ENCODE measurements at places on chromosomes 7 and 10. TPM values are rescaled to one million over a fixed set of nuclear protein-coding genes. Genes with fewer than 3 reads are reported as not detected.

DNA sequence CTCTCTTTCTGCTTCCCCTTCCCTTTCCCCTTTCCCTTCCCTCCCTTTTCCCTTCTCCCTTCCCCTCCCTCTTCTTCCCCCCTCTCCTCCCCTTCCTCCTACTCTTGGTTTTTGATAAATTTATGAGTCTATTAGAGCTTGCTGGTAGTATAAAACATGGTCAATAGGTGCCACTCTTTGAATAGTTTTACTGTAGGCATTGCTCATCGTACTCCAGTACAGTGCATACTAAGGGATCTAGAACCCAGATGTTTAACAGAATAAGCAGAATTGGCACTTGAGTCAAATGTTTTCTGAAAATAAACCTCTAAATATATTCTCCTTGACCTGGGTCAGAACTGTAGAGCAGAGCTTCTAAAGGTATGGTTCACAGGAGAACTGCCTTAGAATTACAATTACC is 126.7 kb downstream of the SORCS3 start:
- DNase-seq: no peak

The OR2A42 gene
- total RNA-seq: not detected

The LRRN3 gene
- 0.73 TPM for total RNA-seq

DNA sequence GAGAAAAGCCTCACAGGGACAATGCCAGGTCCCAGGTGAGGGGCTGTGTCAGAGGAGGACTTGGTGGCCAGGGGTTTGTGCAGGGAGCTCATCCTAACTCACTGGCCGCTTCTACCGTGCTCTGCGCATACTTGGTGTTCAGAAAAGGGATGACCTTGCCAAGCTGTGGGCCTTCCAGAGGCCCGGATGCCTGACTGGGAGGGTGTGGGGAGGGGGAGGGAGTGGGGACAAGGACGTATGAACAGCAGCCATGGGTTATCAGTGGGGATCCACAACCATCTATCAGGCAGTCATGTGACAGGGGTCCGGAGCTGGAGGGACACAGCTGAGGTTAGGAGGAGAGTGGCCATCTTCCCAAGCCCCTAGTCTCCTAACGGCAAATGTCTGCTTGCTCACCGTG is 6.2 kb downstream of the SFXN4 start:
- DNase-seq: no peak

The HTR5A gene
- total RNA-seq: not detected

The CDCA7L gene
- total RNA-seq: 33.7 TPM

The CLEC5A gene
- 0.38 TPM for total RNA-seq

The TCERG1L gene
- not detected for total RNA-seq

DNA sequence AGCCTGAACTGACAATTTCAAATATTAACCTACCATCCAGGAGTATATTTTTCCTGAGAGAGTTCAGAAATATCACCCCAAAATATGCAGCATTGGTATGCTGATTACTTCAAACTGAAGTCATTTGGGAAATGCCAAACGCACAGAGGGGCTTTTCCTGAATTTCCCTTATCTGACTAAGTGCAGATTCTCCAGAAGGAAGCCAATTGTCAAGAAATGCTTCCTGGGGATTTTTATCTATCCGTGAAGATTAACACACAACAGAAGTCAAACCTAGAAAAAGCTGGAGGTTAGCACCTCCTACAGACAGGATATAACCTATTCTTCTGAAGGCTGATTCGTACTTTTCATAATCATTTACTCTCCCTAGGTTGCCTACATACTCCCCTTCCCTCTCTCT is 91.0 kb downstream of the AKR1D1 start:
- no peak for DNase-seq

- peak; percentile 75 for DNase-seq
Measured at GRCh38 chr10:103917302-103918052, 507 bp downstream of the STN1 start.

The STAG3 gene
- total RNA-seq: 2.8 TPM

The FAM180A gene
- 3.5 TPM for total RNA-seq

GRCh38 chr10:102665904-102666509 is 21.7 kb downstream of the TRIM8 start:
- DNase-seq: peak; percentile 58

- no peak for DNase-seq
Measured at GRCh38 chr10:11397980-11398580, 213.4 kb downstream of the USP6NL start.

DNA sequence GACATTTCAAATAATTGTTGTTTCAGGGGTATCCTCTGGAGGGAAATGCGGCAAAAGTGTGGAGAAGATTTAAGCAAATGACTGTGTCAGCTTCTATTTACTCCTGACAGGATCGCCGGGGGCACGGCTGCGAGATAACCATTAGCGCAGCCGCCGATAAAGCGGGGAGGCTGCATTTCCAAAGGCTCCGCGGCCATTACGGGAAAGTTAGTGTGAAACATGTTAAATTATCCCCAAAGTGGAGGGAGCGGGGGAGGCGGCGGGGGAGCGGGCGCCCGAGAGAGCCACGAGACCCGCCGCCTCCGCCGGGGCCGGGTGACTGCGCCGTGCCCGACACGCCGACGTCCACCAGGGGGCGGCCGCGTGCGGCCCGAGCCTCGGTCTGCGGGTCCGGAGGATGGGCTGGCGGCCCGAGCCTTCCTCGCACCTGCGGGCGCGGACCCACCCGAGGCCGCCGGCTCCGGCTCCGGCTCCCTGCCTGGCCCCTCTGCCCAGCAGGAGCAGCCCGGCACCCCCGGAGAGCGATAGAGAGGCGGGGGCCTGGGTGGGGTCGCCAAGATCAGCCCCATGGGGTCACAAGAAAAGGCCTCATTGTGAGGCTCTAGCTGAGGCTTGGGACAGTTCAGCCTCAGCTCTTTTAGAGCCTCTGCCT is 74.4 kb upstream of the PAX2 start:
- peak; percentile 40 for DNase-seq

The POM121 gene
- 36.3 TPM for total RNA-seq

- peak; percentile 64 for DNase-seq
Measured at GRCh38 chr10:45378914-45379726, 5.1 kb downstream of the ALOX5 start.

- DNase-seq: no peak
Measured at GRCh38 chr10:100710151-100710871, 35.1 kb upstream of the PAX2 start.

DNA sequence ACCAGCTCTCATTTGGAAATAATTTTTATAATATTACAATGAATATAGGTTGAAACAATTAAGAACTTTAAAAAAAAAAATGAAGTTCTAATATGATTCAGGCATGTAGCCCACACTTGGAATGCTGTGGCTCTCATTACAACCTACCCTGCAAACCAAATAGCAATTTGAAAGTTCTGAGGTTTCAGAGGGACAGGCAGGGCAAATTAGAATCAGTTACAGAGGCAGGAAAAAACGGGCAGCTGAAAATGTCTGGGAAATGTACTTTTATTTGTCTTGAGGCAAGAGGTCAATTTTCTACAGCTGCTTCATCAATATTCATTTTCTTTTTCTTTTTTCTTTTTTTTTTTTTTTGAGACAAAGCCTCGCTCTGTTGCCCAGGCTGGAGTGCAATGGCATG is 95.3 kb downstream of the PIP4K2A start:
- DNase-seq: no peak

DNA sequence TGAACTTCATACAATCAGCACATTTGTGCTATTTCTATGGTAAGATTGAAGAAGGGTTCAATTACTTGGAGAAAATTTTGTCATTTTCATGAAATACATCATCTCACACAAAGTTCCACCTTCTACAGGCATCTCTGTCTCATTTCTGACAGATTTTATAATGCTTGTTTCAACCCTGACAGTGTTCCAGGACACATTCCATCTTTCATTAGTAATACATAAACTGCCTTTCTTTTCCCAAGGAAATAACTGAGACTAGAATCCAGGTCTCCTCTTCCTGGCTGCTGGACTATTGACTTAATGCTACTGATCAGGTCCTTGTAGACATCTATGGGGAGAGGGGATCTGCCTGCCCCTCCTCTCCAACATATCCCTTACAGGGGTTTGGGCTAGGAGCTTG is 70.1 kb upstream of the PLPP4 start:
- DNase-seq: no peak

The ZNF37A gene
- total RNA-seq: 19.7 TPM

DNA sequence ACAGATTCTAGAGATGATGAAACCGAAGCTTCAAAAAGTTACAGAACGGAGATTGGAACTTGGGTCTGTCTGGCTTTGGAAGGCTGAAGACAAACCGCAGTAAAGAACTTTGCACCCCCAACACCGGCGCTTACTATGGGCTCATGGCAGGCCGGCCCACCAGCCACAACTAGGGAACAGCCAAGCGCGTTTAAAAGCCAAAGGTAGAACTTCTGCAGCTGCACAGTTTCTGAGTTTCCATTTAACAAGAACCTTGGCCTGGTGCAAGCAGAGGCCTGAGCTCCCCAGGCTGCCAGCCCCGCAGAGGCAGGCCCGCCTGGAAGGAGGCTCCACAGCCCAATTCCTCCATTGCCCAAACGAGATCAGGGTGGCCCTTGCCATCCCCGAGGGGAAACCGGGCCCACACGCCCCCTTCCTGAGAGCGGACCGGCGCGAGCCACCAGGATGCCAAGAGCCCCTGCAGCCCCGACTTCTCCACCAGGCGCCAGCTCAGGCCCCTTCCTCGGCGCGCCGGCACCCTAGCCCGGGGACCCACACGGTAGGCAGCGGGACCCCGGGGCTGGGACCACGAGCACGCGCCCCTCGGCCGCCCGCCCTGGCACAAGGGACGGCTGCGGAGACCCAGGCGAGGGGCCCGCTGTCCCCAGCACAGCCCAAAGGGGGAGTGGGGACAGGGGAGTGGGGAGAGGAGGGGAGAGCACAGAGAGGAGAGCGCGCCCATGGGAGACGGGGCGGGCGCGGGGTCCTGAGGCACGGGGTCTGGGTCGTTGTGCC is 566 bp downstream of the MAD1L1 start:
- DNase-seq: no peak

The HMX3 gene
- total RNA-seq: not detected

DNA sequence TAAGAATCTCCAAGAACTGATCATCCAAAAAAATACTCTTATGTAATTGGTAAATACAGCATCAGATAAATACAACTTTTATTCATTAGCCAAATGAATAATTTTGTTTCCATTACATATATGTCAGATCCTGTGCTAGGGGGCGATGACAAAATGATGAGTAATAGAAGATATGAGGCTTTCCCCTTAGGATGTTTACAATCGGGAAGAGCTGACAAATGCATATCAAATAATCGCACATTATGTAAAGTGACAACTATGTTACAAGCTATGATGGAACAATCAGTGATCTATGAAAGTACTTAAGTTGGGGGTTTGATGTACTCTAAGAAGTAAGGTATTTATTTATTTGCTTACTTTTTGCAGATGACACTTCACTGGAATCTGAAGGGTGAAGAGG is 465.6 kb upstream of the VSTM2A start:
- DNase-seq: no peak

DNA sequence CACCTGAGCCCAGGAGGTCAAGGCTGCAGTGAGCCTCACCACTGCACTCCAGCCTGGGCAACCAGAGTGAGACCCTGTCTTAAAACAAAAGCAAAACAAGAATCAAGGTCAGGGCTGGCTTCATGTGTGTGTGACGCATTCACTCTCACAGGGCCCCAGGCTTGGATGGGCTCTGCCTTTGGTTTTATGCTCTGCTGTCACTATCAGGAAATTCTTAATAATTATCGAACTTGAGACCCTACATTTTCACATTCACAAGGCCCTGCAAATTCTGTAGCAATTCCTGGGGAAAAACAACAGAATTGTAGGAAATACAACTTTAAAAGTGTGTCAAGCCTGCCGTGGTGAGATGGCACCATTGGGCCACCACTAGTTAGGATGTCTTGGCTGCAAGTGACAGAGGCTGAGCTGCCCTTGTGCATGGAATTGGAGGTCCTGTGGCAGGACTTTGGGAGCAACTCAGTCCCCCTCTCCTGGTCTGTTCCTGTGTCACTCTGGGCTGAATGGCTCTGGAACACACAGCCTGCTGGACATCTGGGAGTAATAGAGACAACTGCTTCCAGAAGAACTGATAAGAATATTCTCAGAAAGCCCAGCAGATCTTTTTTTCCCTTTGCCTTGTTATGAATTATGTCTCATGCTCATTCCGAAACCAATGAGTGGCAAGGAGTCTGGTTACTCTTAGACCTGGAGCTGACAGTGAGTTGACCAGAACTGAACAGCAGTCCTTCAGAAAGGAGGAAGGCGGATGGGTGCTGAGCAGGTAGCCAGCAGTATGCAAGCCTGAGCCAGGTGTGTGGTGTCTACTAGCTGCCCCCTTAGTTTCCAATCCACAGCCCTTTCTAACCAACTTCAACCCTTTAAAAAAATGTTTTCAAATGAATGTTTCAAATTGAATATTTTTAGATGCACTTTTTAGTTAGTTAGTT is 3.6 kb downstream of the UBE2D4 start:
- DNase-seq: no peak

- no peak for DNase-seq
Measured at GRCh38 chr10:59830601-59831259, 75.6 kb downstream of the CCDC6 start.

DNA sequence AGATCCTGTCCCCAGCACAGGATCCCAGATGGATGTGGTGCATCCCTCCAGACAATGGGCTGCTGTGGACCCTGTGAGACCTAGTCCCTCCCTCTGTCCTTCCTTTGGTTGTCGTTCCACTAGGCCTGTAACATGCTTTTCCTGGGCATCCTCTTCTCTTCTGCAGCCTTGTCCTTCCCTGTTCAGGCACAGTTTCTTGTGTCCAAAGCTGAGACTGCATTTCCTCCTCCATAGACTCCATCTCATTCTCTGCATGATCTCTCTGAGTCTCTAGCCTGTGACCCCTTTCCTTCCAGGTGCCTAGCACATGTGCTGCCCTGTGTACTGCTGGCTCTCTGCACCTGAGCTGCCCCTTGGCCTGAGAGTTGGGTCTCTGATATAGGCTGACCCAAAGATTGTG is 293.5 kb upstream of the IGFBP3 start:
- DNase-seq: no peak

DNA sequence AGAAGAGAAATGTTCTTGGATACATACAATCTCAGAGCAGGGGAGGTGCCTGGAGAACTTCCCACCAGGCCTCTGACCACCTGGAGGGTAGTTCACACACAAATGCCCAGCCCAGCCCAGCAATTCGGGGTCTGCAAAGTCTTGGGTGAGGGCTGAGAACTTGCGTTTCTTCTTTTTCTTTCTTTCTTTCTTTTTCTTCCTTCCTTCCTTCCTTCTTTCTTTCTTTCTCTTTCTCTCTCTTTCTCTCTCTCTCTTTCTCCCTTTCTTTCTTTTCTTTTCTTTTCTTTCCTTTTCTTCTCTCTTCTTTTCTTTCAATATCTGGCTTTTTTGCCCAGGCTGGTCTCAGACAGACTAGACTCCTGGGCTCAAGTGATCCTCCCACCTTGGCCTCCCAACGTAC is 22.4 kb downstream of the NPC1L1 start:
- no peak for DNase-seq

- DNase-seq: no peak
Measured at GRCh38 chr7:142250705-142251104, 7.2 kb downstream of the PRSS58 start.

The TUBAL3 gene
- 20.9 TPM for total RNA-seq

GRCh38 chr7:25311346-25311745 is 83.1 kb upstream of the NPVF start:
- DNase-seq: no peak

DNA sequence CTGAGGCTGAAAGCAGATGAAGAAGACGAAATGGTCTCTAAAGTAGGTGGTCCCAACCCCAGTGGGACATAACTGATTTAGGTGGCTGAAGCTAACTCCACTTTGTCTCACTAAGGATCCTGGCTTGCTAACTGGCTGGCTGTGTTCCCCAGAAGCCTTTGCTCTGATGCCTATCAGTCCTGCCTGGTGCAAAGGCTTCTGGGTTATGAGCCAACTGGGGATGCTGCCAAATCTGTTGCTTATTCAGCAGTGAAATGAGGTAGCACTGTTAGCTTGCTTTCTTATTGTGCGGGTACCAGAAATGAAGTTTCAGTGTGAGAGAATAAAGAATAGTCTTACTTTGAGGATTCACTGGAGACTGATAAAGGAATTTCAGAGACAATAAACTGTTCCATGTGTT is 18.1 kb downstream of the PRKG1 start:
- DNase-seq: peak; percentile 54

All from mucosa of descending colon (tissue), 3 donors.